ENCODE measurements at places on chromosomes 1 and 21. TPM values are rescaled to one million over a fixed set of nuclear protein-coding genes. Genes with fewer than 3 reads are reported as not detected.

Gene PDE4B
- total RNA-seq = 33.1 TPM

Gene LENEP
- total RNA-seq = not detected

DNA sequence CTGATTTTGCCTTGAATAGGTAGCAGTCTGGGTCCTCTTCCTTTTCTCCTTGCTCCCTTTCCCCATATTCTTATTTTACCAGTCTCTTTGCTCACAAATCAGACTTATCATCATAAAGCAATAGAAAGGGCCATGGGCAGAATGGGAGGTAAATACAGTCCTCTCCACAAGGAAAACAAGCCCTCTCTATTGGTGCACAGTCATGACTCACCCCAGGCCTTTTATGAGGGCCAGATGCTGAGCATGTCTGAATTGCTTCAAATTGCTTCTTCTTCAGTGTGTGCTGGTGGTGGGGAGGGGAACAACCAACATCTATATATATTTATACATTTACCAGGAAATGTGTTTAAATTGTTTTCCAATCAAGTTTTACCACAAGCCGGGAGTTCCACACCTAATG lies 75.2 kb downstream of the GFI1 start:
- peak overlapping the region; percentile 18 for H3K27ac ChIP-seq
- H3K27me3 ChIP-seq = no peaks in the 10 kb centered on the region
- H3K36me3 ChIP-seq = no peaks in the 10 kb centered on the region
- DNase-seq = peak; percentile 11
- peaks cover 19% of the 10 kb centered on the region for H3K4me1 ChIP-seq

Gene KCNN3
- total RNA-seq = not detected

DNA sequence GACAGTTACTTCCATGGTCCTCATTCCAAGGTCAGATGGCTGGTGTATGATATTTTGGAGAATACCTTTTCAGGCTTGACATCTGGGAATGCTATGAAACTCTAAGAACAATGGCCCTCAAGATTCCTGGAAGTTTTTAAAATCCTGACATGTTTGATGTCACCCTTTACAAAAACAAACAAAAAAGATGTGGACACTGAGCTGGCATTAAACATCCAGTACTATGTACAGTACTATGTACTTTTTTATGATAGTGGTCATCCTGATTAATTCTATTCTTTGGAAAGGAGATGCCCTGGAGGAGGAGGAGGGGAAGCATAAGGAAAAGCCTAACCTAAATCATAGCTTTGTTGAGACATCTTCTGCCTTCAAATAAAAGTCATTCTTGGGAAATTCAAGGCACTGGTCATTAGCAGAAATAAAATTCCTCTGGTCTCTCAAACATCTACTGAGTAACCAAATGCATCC lies 235.4 kb downstream of the HMCN1 start:
- H3K4me3 ChIP-seq = no peak overlapping the region
- no peak overlapping the region for H3K27ac ChIP-seq
- DNase-seq = no peak
- H3K27me3 ChIP-seq = peaks cover under 1% of the 10 kb centered on the region

DNA sequence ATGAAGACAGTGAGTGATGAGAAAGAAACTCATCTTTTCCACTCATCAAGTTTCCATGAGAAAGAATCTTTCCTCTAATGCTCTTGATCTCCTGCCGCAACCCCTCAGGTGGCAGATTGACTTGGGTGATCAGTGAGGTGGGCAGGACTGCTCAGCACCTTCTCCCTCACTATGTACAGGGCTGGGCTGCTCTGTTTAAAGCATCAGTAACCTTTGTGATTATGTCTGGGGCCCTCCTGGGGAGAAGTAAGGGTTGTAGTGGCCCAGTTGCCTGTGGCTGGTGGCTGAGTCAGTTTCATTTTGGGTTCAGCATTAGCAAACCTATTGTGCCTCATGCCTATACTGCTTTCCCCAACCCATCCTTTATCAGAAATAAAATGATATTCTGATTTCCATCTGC lies 366.0 kb downstream of the TTLL7 start:
- H3K4me1 ChIP-seq = peaks cover 6% of the 10 kb centered on the region
- H3K4me3 ChIP-seq = no peak overlapping the region
- H3K27me3 ChIP-seq = no peaks in the 10 kb centered on the region
- H3K27ac ChIP-seq = no peak overlapping the region
- H3K36me3 ChIP-seq = no peaks in the 10 kb centered on the region

- no peak overlapping the region for H3K27ac ChIP-seq
- no peak for DNase-seq
- no peaks in the 10 kb centered on the region for H3K36me3 ChIP-seq
- peaks cover 41% of the 10 kb centered on the region for H3K27me3 ChIP-seq
Measured at GRCh38 chr1:157245823-157246222, 107.6 kb upstream of the ETV3 start.

Gene HUNK
- total RNA-seq = 0.20 TPM

DNA sequence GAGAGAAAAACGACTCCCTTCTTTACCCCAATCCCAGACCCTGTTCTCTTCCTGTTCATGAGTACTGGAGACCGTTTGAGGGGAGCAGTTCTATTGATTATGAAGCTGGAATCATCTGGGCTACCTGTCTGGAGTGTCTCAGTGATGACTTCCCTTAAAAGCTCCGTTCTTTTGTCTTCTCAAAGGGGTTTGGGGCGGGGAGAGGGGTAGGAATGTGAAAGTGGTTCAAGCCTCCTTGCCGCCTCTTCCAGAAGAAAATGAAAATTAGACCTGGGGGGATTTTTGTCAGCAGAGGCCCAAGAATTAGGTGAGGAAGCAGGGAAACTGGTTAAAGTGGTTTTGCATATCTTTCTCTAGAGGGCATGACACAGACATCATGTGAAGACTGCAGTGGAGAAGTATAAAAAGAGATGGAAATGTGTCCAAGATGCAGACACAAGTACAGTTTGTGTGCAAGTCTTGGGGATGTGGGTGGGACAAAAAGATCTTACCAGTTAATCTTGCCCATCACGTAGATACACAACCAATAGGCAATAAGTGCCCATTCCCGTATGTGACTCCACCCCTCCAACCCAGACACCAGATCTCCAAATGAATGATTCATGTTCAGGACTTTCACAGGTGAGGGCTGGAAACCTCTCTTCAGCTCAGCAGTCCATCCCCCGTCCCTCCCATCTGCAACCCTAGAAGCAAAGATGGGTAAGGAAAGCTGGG lies 470 bp upstream of the MTMR11 start:
- no peaks in the 10 kb centered on the region for H3K36me3 ChIP-seq
- H3K4me3 ChIP-seq = peak overlapping the region; percentile 5
- no peaks in the 10 kb centered on the region for H3K27me3 ChIP-seq
- peak overlapping the region; percentile 32 for H3K27ac ChIP-seq
- peaks cover 26% of the 10 kb centered on the region for H3K4me1 ChIP-seq
